ENCODE measurements at places on chromosomes 1 and 21. TPM values are rescaled to one million over a fixed set of nuclear protein-coding genes. Genes with fewer than 3 reads are reported as not detected.

The ZFP69 gene
- total RNA-seq: 4.9 TPM

The FGR gene
- not detected for total RNA-seq

The RPRD2 gene
- total RNA-seq: 10.3 TPM

The TMEM81 gene
- 1.8 TPM for total RNA-seq

The LCK gene
- not detected for total RNA-seq

The S100A12 gene
- total RNA-seq: not detected

The S100B gene
- 31.8 TPM for total RNA-seq

The CLCA4 gene
- total RNA-seq: not detected

The ASPM gene
- 119 TPM for total RNA-seq

The FAAH gene
- total RNA-seq: not detected

The SLC2A5 gene
- 6.9 TPM for total RNA-seq

DNA sequence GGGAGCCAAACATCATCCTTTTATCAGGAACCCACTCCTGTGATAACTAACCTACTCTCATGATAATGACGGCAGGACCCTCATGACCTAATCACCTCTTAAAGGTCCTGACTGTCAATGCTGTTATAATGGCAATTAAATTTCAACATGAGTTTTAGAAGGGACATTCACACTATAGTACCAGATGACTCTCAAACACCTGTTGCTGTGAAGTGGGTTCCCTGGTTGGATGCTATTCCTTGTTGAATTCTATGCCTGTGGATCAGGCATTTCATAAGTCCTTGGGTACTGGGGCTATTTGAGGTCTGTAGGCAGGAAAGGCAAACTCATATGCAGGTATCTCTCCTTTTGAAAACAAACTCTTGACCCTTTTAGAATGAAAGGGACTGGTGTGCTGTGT lies 7.5 kb upstream of the ZSWIM5 start:
- DNase-seq: no peak

GRCh38 chr1:204680461-204680860 lies 5.1 kb downstream of the LRRN2 start:
- no peak for DNase-seq

DNA sequence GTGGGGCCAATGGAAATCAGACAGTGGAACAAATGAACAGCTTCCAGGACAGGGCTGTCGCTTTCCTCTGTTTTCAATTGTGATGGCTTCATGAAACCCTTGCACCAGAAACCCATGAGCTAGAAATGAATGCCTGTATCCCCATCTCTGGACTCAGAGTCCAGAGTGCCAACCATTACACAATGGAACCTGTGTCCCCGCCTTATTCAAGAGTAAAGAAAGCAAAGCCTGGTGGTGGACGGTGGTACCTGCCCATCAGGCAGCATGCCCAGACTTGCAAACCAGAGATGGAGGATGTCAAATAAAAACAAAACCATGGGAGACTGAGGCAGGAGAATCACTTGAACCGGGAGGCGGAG lies 4.4 kb upstream of the CAPN2 start:
- DNase-seq: no peak

- DNase-seq: no peak
Measured at GRCh38 chr21:44005593-44005992, 6.5 kb upstream of the TRAPPC10 start.

DNA sequence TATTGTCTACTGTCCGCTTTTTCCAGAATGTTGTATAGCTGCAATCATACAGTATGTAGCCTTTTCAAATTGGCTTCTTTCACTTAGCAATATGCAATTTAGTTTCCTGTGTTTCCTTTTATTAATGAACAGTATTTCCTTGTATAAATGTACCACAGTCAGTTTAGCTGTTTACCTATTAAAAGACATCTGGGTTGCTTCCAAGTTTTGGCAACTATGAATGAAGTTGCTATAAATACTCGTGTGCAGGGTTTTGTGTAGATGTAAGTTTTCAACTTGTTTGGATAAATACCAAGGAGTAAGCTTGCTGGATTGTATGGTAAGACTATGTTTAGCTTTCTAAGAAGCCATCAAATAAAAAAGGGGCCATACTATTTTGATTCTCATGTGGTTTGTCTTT lies 24.4 kb upstream of the KCNJ6 start:
- no peak for DNase-seq

DNA sequence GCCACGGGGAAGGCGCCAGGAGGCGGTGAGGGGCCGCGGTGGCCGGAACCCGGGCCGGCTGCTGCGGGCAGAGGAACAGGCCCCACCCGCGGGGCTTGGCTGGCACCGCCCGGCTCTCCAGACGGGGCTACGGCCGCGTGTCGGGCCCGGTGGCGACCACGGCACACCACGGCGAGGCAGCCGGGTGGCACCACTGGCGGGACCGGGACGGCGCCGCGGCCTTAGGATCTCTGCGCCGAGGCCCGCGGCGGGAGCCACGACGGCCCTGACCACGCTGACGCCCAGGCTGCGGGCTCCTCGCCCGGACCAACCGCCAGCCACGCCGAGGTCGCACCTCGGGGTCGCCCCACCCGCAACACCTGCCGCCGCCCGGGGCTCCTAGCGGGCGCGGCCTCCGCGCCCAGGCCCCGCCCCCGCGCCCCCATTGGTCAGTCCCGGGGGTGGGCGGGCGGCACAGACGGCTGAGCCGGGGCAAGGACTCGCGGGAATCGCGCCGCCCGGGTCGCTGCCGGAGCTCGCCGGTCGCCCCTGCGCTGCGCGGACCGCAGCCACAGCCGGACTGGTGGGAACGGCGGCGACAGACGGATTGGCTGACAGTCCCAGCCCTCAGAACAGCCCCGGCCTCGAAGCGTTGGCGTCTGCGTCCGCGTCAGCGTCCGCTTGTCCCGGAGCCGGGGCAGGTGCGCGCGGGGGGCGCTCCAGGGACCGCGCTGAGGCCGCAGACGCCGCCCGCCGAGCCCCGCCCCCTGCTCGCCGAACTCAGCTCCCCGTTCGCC lies at the start of gene BMP8A:
Gene BMP8A (plus strand): TSS at position 491 of the 776 bp plus-strand sequence. CDS start 356 bp downstream, outside the sequence.
- DNase-seq: peak; percentile 41

GRCh38 chr1:177007437-177008161 lies 156.9 kb downstream of the ASTN1 start:
- DNase-seq: no peak

DNA sequence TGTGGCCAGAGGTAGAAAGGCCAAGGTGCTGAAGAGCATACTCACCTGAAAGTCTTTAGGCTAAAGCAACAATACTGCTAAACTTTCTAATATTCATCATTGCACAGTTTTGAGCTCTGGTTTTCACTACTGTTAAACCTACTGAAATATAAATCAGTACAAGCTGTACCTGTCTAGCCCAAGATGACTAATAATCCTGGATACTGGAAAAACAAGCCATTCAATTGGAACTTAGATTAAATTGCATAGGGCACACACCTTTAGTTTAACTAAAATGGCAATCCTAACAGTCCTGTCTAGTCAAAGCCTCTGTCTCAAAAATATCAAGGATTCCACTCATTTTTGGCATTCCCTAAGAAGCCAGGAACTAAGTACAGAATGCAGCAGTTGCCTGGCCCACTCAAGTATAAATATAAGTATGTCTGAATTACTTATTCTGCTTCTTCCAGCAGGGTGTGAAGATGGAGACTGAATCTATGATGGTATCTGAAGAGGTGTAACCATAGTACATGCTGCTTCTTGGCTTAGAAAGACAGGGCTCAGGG lies 3.1 kb downstream of the CHML start:
- no peak for DNase-seq

DNA sequence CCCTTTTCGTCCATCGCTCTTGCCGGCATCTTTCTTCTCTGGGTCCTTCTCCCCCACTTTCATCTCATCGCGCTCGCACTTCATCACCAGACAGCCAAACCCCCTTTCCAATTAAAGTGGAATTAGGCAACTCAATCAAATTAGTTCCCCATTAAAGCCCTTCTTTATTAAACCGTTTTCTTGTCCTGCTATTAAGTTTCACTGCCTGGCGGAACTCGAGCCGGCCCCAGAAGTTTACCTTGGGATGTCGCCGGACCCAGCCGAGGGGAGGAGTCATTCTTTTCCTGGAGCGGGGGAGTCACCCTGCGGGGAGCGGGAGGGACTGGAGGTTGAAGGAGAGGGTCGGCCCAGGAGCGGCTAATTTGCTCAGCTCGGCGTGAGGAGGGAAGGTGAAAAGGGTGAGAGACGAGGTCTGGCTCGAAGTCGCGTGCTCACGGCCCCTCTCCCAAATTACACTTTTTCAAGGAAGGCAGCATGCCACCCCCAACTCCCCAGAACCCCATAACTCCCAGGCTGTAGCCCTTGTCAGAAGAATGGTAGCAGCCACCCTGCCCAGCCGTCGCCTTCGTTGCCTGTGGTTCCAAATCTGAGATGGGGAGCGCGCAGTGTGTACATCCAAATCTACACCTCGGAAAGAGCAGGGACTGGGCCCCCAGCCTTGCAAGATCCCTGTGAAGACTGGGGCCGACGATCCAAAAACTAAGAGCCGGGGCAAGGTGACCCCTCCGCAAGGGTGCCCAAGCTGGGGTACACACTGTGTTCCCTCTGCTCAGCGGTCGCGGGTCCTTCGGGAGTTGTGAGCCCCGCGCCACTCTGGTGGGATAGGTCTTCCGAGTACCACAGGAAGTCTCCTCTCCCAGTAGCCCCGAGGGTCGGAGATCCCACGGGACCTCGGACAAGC lies 6.4 kb downstream of the DMRTA2 start:
- DNase-seq: no peak

DNA sequence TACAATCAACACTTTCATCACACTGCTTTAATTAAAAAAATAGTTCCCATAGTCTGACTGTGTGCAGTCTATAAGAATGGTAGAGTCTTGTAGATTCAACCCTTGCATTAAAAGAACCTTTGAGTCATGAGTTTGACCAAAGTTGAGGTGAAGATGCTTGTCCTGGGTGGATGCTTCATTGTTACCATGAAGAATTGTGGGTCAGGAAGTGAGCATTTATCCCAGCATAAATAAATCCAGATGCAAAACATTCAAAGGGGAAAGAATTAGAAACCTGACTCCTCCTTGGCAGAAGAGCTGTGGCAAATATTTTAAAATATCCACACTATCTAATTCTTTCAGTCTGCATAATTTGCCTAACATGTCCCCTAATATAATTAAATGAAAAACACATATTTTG lies 72.9 kb upstream of the SPAG17 start:
- DNase-seq: no peak

- DNase-seq: no peak
Measured at GRCh38 chr1:101198842-101199636, 37.8 kb upstream of the S1PR1 start.

- DNase-seq: no peak
Measured at GRCh38 chr1:45412899-45413298, 72.7 kb upstream of the MUTYH start.

DNA sequence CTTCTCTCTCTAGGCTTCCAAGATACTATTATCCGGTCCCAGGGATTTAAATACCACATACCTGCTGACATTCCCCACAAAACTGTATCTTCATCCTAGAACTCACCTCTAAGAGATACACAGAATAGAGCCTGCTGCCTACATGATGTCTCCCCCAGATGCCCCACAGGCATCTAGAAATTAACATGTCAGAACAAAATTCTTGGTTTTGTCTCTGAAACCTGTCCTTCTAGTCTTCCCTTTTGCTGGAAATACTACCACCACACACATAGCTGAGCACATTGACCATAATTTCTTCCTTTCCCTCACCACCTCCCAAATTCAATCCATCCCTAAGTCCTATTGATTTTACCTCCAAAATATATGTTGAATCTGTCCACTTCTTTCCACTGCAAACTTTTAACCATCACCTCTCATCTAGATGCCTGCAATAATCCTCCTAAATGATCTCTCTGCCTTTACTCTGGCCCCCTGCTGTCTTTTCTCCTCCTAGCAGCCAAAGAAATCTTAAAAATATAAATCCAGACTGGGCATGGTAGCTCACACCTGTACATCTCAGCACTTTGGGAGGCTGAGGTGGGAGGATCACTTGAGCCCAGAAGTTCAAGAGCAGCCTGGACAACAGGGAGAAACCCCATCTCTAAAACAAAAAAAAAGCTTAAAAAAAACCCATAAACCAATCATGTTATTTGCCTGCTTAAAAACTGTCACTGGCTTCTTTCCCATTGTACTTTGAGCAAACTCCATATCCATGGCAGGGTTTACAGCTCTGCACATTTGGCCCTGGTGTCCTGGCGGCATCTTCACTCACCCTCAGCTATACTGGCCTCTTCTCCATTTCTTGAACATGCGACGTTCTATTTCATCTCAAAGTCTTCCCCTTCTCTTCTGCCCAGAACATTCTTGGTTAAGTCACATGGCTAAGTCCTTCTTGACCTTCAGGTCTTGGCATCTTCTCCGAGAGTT lies 6.2 kb upstream of the FAM76A start:
- peak; percentile 22 for DNase-seq

DNA sequence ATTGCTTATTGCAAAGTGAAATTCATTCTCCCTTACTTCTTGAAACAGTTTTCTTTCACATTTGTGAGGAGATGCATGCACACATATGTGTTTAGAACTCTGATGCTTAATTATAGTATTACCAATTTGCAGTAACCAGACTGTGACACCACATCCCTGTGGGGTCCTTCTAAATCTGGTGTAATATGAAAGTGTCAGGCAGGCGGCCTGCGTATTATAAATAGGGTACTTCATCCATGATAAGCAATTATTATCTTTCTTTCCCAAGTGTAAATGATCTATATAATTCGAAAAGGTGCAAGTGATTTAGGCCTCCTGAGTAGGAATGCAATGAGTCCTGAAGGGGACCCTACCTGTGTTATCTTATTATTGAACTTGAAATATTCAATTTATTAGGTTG lies 876 bp downstream of the EFCAB7 start:
- peak; percentile 5 for DNase-seq

DNA sequence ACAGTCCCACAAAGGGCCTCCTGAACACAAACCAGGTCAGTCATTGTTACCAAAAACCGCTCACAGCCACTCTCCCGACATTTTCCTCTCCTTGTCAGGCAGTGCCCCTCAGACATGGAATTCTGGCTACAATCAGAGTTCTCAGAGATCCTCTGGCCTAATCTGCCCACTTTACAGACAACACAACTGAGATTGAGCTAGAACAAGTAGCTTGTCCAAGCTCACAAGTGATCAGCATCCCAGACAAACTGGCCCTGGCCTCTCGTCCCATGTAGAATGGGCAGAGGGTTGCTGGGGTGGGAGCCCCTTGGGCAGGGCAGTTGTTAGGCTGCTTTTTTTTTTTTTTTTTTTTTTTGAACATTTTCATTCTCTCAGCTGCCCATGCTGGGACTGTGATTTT lies 57.2 kb downstream of the KCNN3 start:
- no peak for DNase-seq

DNA sequence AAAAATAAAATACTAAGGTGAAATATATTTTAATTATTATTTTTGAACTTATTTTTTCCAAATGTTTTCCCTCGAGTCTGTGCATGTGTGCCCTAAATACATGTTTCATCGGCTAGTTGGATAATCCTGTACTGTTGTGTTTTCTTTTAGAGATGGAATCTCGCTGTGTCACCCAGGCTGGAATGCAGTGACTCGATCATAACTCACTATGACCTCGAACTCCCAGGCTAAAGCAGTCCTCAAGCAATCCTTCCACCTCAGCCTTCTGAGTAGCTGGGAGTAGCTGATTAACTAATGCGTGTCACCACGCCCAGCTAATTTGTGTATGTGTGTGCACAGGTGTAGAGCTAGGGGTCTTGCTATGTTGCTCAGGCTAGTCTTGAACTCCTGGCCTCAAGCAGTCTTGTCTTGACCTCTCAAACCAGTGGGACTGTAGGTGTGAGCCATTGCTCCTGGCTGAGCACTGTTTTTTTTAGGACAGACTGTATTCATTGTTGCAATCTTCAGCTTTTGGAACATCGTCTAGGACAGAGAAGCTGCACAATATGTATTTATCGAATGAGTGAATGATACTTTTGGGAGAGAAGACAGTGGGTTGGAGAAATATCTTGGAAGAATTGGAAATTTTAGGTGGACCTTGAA lies 4.8 kb upstream of the TMCO1 start:
- peak; percentile 72 for DNase-seq

- DNase-seq: peak; percentile 74
Measured at GRCh38 chr1:181469829-181470228, 13.5 kb upstream of the CACNA1E start.

- DNase-seq: no peak
Measured at GRCh38 chr1:163922743-163923201, 601.0 kb downstream of the NUF2 start.
